Tongue (tissue), 3 donors: ENCODE measurements at places on chromosomes 2 and 18.

DNA sequence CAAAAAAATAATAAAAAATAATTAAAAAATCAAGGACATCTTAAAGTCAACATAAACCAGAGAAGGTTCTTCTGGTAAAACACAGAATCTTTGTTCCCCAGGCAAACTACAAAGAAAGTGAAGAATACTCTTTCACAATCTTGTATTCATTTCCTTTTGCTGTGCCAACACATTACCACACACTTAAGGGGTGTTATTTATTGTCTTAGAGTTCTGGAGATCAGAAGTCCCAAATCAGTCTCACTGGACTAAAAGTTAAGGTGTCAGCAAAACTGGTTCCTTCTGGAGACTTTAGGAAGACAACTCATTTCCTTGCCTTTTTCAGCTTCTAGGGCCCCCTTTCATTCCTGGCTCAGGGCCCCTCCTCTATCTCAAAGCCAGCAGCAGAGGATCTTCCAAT lies 12.2 kb upstream of the CAB39 start:
- no peak for DNase-seq

DNA sequence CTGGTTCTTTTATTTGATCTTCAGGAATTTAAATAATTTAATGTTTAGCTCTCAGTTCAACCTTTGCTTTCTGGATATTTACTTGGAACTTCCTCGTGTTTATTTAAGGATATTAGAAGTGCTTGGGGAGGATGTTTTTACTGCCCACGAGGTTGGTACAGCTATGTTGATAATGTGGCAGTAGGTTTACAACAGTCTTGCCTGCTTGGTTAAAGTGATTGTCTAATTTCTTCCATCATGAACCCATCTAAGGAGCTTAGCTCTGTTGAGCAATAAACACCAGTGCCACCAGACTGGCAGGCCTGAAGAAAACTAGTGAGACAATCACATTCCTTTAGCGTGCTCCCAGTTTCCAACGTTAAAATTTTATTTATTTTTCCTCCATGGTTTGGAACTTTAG lies 94.5 kb downstream of the ICOS start:
- no peak for DNase-seq

DNA sequence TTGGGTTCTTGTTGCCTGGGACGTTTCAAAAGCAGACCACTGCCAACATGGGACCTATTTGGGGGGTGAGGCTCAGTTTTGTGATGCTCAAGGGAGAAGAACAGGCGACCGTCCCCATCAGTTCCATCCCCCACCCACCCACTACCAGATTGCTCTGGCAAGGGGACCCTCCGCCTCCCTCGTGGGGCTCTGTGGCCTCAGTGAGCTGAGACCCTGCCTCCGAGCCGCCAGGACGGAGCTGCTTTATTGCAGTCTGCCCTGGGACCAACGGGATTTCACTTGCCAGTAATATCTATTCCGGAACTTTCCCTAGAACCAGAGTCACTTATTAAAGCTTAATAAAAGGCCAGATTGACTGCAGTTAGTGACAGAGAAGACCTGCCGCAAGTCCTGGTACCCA lies 146.3 kb downstream of the KLHL29 start:
- no peak for DNase-seq

DNA sequence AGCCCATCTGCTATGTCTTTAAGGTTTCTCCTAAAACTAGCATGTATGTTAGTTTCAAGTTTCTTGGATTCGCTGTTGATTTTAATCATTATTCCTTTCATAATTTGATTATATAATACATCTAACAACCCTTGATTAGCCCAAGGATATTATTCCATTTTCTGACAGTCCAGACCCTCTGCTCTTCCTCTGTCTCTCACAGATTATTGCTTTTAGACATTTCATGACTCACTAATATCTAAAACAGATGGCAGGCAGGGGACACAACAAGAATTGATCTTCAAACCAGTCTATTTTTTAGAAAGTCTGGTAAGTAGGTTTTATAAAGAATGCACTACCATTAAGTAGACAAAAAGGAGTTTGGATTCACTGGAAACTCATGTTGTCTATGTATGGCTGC lies 162.2 kb downstream of the ANKRD44 start:
- no peak for DNase-seq

- DNase-seq: peak; percentile 71
Observed at GRCh38 chr2:10254373-10255188, 48.1 kb upstream of the HPCAL1 start.

- no peak for DNase-seq
Observed at GRCh38 chr2:30149513-30149912, 2.7 kb downstream of the YPEL5 start.
